ENCODE measurements at places on chromosomes 5 and 9. TPM values are rescaled to one million over a fixed set of nuclear protein-coding genes. Genes with fewer than 3 reads are reported as not detected.

- DNase-seq, result no peak
Observed at GRCh38 chr9:31445357-31445756, 939.1 kb upstream of the ACO1 start.

DNA sequence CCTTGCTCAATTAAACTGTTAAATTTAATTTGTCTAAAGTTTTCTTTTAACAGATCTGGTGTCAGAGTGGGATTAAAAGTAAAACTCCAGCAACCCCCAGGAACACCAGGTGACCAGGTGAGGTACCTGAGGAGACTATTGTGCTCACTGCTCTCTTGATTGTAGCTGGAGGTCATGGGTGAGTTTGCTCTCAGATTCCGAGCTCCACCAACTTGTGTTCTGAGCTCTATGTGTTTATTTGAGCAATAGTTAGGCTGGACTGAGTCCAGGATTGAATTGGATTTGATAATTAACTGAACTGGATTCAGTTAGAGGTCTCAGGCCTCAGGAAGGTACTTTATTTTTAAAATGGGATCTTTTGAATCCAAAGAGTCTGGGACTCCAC is 17.9 kb upstream of the SCGB3A2 start:
- DNase-seq, result no peak

DNA sequence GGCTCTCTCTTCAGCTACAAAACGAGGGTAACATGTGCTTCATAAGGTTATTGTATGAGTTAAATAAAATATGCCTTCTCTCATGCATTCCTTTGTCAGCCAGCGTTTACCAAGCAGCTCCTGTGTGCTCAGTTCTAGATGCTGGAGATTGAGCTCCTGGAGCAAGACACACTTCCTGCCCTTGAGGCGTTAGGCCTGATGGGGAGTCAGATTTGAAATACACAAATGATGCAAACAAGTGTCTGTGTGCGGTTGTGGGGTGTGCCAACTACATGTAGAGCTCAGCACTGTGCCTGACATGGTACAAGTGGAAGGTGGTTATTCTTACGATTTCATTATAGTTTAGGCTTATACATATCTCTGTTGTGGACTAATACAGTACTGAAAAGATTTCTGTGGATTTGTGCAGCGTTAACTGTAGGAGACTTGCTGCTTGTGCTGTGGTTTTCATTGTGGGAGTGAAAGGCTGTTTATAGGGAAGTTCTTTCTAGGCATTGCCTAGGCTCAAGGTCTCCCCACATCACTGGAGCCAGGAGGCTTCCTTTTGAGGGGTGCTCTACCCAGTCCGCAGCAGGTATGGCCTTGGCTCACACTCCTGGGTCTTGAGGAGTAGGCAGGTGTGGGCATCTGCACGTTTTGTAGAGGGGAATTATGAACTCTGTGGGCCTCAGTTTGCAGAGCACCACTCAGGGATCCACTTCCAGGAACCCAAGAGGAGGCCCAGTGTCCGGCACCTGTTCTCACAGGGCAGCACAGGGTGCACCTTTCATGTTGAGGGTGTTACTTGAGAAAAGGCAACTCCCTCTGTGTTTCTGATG is 39.8 kb upstream of the ANGPTL2 start:
- peak; percentile 37 for DNase-seq

DNA sequence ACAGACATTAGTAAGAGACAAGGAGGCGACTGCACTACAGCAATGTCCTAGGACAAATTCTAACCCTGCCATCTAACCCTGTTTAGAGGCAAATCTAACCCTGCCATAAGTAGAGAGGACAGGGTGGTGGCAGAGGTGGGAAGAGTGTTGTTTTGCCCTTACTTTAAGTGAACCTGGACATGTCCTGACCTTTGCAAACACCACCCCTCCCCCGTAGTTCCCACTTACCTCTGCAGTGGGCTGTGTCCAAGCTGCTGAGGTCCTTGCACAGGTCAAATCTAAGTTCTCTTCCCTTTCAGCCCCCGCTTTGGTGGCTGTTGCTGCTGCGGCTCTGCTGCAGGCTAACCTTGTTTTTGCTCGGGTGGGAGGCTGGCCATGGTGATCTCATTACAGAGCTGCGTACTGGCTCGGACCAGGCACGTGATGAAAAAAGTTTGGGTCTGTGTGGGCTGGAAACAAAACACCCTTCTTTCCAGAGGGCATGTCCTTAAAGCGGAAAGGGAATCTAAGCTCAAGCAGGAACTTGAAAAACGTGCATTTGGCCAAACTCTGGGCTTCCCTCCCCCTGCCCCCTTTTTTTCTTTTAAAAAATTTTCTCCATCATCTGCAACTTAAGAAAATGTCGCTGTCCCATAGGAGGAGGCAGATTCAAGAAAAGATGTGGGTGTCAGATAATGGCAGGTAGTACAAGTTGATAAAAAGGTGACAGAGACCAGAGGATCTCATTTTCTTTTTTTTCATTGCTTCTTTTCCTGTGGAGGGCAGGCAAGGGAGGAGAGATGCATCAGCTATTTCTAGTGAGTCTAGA is at the start of gene FAXDC2:
Gene FAXDC2 (minus strand): TSS at position 349 of the 808 bp plus-strand sequence. CDS start 12,425 bp downstream, outside the sequence.
- no peak for DNase-seq

- no peak for DNase-seq
Observed at GRCh38 chr5:114660791-114661190, 298.9 kb downstream of the KCNN2 start.

GRCh38 chr9:86488794-86489193 is 134.6 kb upstream of the TUT7 start:
- DNase-seq, result no peak

GRCh38 chr5:44637916-44638869 is 170.6 kb upstream of the MRPS30 start:
- no peak for DNase-seq

DNA sequence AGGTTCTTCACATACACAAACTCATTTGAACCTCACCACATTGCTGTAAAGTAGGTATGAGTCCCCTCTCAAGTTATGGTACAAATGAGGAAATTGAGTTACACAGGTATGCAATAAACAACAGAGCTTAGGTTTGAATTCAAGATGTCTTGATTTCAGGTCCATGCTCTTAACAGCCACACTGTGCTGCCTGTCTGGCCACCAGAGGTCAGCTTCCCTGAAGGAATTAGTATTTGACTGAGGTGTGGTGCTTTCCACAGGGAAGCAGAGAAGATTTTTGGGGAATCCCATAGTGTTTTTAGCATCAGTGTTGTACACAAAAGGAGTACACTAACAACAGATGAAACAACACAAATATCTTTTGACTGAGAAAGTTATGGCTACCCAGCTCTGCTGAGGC is 94.4 kb upstream of the ITGA1 start:
- DNase-seq, result no peak

DNA sequence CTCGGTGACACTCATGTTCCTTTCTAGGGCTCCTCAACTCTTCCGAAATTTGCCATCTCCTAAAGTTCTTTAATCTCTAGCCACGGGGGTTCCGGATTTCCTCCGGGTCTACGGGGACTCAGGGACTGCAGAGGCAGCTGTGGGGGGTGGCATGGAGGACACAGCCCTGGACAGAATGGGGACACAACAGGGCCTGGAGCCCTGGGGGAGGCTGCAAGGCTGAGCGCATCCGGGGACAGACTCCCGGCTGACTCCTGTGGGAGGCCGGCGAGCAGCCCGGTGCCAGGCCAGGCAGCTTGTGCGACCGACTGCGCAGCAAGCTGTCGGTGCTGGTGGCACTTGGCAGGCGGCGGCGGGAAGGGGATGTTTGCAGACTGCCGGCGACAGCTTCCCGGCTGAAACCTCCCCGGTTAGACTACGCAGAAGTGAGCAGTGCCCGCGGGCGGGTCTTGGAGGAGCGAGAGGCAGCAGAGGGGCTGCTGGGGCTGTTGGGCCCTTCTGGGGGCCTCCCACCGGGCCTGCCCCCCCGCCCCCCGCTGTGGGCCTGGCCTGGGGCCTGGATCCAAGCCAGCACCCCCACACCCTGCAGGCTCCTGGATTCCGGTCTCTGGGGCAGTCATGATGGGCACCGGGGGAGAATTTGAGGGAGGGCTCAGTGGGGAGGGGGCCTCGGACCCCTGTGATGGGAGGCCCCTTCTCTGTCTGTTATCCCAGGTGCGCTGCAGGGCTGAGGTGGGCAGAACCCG is 28.7 kb upstream of the UBAC1 start:
- no peak for DNase-seq

GRCh38 chr9:104853159-104853558 is 74.8 kb downstream of the ABCA1 start:
- DNase-seq, result no peak

GRCh38 chr5:106797996-106798395 is 872.7 kb downstream of the EFNA5 start:
- DNase-seq, result no peak

DNA sequence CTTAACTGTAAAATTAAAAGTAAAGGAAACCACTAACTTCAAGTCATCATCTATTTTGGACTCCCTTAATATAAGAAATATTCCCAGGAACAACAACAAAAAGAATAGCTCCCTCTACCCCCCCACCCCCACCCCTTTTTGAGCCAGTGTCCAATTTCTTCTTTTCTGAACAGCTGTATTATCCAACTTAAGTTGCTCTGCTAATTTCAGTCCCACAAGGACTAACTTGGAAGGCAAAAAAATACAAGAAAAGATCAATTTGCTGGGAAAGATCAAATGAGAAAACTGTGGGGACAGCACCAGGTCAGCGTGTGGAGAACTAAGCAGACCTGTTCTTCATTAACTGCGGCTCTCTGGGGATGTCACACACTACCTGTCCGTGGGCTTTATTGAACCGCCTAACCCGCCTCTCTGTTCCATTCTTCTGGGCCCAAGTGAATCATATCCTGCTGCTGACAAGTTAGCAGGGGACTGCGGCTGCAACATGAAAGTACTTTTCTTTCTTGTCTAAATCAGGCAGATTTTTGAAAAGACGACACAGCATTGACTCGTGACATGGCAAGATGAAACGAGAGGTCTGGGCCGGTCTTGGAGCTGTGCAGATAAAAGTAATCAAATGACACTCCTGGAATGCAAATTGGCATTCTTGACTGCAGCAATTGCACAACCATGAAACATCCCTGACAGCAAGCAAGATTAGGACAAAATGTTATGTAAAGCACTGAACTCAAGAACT is 2.7 kb downstream of the BNC2 start:
- DNase-seq, result no peak

DNA sequence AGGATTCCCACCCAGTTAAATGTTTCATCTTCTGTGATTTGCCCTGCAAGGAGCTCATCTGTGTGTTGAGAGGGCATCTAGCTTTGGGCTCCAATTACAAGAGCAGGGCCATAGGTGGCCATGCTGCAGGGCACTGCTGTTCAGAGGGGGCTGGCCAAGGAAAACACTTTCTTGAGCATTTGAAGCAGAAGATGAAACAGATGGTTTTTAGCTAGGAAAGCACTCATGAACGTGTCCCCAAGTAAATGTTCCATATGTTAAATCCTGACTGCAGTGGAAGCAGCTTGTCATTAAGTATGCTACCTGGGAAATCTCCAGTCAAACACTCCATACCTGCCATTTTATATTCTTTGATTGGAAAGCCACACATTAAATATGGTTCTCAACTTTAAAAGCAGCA is 176.6 kb downstream of the FBXL7 start:
- no peak for DNase-seq

DNA sequence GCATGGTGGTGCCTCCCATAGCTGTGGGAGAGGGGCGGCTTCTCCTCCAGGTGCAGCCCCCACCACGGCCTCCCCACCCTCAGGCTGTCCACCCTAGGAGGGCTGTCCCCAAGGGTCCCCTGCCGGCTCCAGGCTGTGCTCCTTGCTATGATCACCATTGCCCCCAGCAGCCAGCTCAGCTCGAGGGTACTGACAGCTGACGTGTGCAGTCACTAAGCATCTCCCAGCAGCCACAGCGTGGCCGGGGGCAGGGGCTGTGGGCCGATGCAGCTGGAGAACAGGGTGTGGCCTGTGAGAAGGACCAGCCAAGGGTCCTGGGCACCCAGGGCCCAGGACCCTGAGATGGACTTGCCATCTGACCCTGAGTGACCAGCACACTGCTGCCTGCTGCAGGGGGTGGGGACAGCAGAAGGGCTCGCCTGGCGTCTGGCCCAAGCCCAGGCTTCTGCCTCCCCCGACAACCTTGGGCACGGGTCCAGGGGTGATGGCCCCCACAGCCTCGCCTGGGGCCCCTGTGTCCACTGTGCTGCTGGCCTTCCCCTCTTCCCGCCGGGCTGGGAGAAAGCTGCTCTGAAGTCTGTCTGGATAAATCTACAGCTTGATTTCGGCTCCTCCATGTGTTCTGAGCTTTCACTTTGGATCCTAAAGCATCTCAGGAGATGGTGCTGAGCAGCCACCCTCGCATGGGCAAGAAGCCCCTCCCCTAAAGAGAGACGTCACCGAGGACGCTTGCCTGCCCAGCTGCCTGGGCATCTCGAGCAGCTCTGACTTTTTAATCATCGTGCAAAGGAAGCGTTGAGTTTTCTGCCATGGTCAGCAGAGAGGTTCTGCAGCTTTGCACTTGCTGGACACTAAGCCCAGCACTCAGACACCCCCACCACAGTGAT is 5.5 kb downstream of the KCNT1 start:
- DNase-seq, result no peak

DNA sequence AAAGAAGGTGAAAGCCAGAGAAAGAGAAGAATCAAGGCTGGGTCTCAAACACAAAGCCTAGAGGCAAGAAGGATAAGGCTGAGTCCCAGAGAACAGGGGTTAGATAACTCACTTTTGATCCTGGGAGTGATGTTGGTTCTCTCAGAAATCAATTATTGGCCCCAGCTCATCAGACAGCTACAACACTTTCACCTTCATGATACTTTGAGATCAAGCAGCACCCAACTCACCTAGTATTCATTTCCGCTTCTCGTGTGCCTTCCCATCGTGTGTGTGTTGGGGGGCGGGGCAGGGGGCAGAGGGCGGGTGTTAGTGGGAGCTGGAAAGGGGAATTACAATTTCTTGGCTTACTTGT is 92.2 kb upstream of the RAD23B start:
- no peak for DNase-seq

GRCh38 chr9:36609306-36609705 is 36.6 kb downstream of the MELK start:
- DNase-seq, result no peak

- DNase-seq, result no peak
Observed at GRCh38 chr9:7970681-7971330, 171.2 kb upstream of the DMAC1 start.

DNA sequence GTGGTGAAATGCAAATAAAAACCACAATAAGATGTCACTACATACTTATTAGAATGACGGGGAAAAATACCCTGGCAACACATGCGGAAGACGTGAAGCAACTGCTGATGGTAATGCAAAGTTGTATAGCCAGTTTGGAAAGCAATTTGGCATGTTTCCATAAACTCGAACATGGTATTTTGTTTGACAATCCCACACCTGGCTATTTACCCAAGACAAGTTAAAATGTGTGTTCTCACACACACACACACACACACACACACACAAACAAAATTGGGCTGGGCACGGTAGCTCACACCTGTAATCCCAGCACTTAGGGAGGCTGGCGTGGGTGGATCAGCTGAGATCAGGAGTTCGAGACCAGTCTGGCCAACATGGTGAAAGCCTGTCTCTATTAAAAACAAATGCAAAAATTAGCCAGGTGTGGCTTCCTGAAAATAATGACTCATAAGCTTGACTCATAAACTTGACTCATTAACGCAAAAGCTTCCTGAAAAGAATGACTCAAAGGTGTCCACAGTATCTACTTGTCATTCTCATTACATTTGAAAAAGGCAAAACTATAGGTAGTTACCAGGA is 456.5 kb downstream of the CDH18 start:
- DNase-seq, result no peak

The CAMK4 gene
- total RNA-seq, result 51.3 TPM

The FBP2 gene
- total RNA-seq, result not detected

The RLN2 gene
- 4.6 TPM for total RNA-seq

The LAMC3 gene
- 1.1 TPM for total RNA-seq

The WNT8A gene
- total RNA-seq, result not detected
